ENCODE measurements at places on chromosomes 11 and 22.

DNA sequence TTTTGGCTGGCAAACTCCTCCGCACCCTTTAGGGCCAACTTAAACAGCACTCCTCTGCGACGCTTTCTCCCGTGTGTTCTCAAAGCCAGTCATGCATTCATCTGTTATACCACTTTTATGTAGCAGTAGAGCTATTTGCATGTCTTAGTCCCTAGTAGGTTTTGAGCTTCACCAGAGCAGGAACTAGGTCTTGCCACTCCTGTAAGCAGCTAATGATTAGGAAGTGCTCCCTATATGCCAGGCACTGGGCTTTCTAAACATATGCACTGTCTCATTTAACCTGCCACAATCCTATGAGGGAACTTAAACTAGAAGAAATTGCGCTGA is 180.8 kb downstream of the DBX1 start:
- no peak for DNase-seq

GRCh38 chr22:47250995-47251765 is 488.7 kb downstream of the TBC1D22A start:
- DNase-seq = no peak

DNA sequence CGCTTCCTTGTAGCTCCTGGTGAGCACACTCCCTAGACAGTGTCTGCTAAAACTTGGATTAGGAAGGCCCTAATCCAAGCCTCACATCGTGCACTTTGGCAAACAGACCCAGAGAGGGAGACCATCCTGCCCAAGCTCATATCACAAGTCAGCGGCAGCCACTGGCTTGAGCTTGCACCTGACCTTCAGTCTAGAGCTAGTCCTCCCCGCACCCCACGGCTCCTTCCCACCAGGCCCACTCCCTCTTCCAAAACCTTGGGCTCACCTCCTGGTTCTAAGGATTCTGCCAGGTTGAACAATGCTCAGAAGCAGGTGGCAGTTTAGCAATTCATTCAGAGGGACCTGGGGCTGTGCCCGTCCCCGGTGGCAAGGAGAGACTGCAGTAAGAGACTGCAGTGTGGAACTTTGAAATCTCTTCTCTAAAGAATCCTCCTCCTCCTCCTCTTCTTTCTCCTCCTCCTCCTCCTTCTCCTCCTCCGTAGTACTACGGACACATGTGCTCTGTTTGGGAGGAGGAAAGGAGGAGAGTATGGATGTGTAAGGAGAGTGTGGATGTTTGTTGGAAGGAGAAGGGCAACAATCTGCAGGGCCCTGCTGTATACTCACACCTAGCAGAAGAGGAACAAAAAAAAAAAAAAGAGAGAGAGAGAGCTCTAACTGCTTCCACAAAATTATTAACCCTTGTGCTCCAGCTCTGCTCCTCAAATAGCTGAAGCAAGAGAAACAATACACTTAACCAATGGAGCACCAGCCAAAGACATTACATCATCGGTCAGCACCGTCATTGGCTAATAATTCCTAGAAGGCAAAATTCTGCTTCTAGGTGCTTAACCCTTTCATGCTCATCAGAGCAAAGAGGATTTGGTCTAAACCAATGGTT is 6.0 kb downstream of the SYN3 start:
- DNase-seq = no peak

DNA sequence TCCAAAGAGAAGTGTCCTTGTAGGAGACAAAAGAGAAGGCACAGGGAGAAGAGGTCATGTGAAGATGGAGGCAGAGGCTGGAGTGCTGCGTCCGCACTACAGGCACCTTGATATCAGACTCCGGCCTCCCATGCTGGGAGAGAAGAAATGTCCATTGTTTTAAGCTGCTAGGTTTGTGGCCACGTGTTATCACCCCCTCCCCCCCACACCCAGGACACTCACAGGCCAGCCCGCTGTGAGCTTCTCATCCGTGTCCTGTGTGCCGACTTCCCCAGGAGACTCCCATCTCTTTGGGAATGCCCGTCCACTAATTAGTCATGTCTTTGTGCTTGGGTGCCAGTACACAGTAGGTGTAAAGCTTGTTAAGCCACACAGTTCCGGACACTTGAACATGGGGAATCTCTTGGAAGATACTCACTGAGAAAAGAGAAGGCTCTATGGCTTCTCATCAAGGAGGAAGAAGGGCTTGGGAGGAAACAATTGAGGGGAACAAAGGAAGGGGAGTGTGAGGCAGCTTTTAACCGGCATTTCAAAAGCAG is 1234.7 kb downstream of the TBC1D22A start:
- no peak for DNase-seq

GRCh38 chr22:37088108-37088605 is 21.4 kb downstream of the TMPRSS6 start:
- no peak for DNase-seq

GRCh38 chr11:24587635-24588034 is 90.8 kb downstream of the LUZP2 start:
- no peak for DNase-seq

- DNase-seq = no peak
Observed at GRCh38 chr22:23751441-23751996, 607 bp upstream of the ZNF70 start.
